ENCODE measurements at places on chromosomes 12 and 14. TPM values are rescaled to one million over a fixed set of nuclear protein-coding genes. Genes with fewer than 3 reads are reported as not detected.

GRCh38 chr14:52060080-52060479 lies 8.8 kb downstream of the NID2 start:
- no peak for DNase-seq

- no peak for DNase-seq
Observed at GRCh38 chr14:73250317-73250713, 13.0 kb downstream of the PAPLN start.

GRCh38 chr12:91065396-91065795 lies 7.6 kb upstream of the KERA start:
- DNase-seq, result no peak

The PTGES3 gene
- 437 TPM for total RNA-seq
